ENCODE measurements at places on chromosomes 4 and X. TPM values are rescaled to one million over a fixed set of nuclear protein-coding genes. Genes with fewer than 3 reads are reported as not detected.

CTSO gene
- 20.6 TPM for polyA plus RNA-seq

SMIM10 gene
- polyA plus RNA-seq = 11.1 TPM

TRIM61 gene
- polyA plus RNA-seq = 1.9 TPM

TMSB15A gene
- polyA plus RNA-seq = 4.2 TPM

TMPRSS11E gene
- polyA plus RNA-seq = not detected

CSTF2 gene
- 4.4 TPM for polyA plus RNA-seq

DAPP1 gene
- polyA plus RNA-seq = 1.6 TPM

SCD5 gene
- polyA plus RNA-seq = 99.3 TPM

ADGRL3 gene
- 8.6 TPM for polyA plus RNA-seq

SMIM10L2A gene
- polyA plus RNA-seq = 6.3 TPM

FMR1NB gene
- not detected for polyA plus RNA-seq

DUSP9 gene
- 0.28 TPM for polyA plus RNA-seq

ARL9 gene
- polyA plus RNA-seq = 1.1 TPM

Data from ovary (tissue), 10 donors.